ENCODE measurements at places on chromosomes 1 and 21.

GRCh38 chr1:117070124-117070523 lies 10.0 kb downstream of the TTF2 start:
- DNase-seq = peak; percentile 32

- peak; percentile 54 for DNase-seq
Observed at GRCh38 chr1:176785056-176785455, 322.1 kb downstream of the PAPPA2 start.

GRCh38 chr1:1318131-1318652 lies 6.3 kb downstream of the INTS11 start:
- DNase-seq = peak; percentile 95

GRCh38 chr1:214135886-214136285 lies 145.1 kb upstream of the SMYD2 start:
- peak; percentile 6 for DNase-seq

DNA sequence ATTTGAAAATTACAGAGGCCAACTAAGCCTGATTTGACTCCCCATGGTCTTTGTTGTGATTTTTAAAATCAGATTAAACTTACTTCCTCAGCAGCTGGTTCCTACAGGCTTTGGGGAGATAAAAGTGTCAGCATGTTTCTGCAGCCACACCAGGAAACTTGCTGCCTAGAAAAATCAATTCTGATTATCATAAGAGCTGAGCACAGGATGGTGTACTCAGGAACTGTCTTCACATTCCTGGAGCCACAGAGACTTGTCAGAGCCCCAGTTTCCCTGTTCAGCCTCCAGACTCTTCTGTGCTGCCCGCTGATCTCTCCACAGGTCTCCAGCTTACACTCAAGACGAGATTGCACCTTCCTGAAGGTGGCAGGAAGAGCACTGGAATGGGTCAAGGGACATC lies 23.9 kb downstream of the RAB3B start:
- no peak for DNase-seq

DNA sequence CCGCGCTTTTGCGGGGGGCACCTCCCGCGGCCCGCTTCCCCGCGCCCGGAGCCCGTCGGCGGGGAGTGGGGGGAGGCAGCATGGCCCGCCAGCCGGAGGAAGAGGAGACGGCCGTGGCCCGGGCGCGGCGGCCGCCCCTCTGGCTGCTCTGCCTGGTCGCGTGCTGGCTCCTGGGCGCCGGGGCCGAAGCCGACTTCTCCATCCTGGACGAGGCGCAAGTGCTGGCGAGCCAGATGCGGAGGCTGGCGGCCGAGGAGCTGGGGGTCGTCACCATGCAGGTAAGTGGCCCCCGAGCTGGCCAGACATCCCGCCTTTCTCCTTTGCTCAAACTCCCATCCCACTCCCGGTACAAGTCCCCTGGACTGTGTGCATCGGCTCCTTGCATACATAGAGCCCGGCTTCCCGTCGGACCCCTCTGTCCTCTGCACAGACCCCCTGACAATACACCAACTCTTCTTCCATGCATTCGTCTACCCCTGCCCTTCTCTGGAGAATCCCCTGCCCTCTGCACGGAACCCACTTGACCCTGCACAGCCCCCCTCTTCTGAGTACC lies 812 bp downstream of the CACHD1 start:
- DNase-seq = peak; percentile 16

GRCh38 chr1:203504400-203505250 lies 10.7 kb downstream of the OPTC start:
- DNase-seq = peak; percentile 70

DNA sequence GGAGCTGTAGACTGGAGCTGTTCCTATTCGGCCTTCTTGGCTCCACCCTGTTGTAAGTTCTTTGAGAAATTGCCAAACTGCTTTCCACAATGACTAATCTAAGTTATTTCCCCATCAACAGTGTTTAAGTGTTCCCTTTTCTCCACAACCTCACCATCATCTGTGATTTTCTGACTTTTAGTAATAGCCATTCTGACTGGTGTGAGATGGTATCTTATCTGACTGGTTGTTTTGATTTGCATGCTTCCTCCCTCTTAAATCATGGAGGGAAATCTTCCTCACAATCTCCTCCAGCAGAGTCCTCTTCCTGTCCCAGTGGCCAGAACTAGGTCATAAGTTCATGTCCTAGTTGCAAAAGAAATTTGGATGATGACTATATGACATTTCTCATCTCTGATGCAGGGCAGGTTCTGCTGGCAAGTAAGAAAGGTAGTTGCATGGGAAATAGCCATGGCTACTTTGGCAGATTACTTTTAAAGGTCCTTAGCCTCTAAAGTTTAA lies 294.0 kb downstream of the LRRC40 start:
- peak; percentile 89 for DNase-seq

- DNase-seq = no peak
Observed at GRCh38 chr1:208531003-208531750, 287.0 kb upstream of the PLXNA2 start.

DNA sequence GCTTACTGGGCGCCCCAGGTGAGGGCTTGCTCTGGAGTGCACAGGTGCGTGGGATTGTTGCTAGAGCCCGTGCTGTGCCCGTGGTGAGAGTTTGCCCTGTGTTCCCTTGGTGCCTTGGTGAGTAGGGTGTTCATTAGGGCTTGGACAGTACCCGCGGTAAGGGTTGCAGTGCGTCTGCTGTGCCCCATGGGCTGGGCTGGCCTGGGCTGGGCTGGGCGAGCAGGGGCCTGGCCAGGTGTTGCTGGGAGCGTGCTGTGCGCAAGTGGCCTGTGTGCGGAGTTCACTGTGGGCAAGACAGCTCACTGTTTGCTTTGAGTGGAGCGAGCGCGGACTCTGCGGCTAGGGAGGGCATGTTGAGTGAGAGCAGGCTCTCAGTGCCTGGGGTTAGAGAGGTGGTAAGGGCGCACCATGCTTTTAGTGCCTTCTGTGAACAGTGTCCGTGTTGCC lies 725 bp downstream of the CR1L start:
- no peak for DNase-seq

GRCh38 chr1:12127206-12127810 lies 39.5 kb upstream of the TNFRSF1B start:
- DNase-seq = no peak

DNA sequence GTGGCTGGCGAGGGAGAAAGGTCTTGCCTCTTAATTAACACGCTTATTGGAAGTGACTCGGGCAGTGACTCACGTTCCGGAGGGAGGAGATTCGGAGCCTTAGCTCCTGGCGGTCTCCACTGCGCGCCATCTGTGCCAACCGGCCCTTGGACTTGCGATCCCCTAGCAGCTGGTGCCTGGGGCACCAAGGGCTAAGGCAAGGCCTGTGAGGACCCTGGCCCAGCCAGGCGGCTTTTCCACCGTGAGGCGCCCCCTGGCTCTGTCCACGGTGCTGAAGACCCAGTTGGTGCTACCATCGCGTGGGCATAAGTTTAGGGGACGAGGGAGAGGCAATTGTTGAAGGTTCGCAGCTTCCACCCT lies 1.3 kb upstream of the SYT6 start:
- peak; percentile 9 for DNase-seq

- DNase-seq = no peak
Observed at GRCh38 chr1:152034324-152034653, 2.5 kb downstream of the S100A11 start.

DNA sequence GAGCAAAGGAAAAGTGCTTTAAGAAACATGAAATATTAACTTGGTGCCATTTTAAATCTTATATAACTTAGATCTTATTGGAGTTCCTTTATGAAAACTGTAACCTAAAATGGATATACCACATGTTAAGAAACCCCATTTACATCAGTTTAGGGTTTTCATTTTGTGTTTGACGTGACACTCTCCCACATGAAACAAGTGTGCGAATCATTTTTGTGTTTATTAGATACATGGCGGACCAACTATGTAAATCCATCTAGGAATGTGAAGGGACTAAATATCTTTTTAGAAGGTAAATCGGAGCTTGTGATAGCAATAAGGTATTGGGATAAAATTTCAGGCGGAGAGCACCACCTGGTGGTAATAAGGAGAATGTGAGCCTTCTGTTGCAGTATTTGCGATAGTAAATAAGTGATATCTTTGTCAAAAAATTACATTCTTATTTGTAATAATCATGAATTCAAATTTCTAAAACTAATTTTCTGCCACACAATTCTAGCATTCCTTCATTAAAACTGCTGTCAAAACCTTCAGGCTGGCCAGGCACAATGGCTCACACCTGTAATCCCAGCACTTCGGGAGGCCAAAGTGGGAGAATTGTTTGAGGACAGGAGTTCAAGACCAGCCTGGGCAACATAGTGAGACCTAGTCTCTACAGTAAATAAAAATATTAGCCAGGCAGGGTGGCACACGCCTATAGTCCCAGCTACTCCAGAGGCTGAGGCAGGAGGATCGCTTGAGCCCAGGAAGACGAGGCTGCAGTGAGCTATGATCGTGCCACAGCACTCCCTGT lies 31.3 kb downstream of the SMAP2 start:
- peak; percentile 68 for DNase-seq

DNA sequence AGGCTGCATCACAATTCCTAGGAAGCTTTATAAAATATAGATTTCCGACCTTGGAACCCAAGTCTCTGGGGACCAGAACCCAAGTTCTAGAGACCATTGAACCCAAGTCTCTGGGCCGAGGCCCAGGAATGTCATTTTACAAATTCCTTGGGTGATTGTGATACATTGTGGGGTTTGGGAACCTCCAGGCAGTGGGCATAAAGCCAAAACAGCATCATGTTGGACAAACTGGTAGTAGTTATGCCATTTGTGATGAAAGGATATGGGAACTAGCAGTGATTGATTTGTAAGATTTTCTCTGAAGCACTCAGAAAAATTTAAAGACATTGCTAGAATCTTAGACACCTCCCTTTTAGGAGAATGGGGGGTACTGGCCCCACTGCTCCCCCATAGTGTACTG lies 160.2 kb downstream of the HIVEP3 start:
- DNase-seq = peak; percentile 84

DNA sequence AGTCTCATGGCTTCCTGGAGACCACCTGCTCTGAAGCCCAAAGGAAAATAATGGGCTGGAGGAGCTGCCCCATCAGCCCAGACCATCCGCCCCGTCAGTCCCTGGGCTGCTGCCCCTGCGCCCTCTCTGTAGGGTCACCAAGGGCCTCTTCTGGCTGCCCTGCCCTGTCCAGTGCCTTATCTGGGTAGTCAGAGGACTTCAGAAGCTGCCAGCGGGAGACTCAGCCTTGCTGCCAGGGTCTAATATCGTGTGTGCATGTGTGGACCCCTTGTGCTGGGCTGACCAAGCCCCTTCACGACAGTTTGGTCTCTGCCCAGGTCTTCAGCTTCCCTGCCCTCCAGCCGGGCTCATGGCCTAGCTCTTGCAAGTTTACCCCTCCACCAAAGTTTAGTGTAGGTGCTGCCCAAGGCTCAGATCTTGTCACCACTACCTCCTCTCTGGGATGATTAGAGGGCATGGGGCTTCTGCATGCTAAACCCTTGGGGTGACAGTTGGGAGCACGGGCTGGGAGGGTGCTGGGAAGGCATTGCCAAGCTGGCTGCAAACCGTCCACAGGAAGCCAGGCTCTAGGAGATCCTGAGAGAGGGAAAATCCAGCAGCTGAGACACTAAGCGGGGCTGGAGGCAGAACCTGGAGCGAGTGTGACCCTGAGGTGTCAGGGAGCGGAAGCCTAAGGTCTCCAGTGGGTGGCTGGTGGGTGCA lies 20.6 kb downstream of the NENF start:
- DNase-seq = no peak

GRCh38 chr1:168467452-168467851 lies 76.3 kb downstream of the XCL2 start:
- DNase-seq = no peak

DNA sequence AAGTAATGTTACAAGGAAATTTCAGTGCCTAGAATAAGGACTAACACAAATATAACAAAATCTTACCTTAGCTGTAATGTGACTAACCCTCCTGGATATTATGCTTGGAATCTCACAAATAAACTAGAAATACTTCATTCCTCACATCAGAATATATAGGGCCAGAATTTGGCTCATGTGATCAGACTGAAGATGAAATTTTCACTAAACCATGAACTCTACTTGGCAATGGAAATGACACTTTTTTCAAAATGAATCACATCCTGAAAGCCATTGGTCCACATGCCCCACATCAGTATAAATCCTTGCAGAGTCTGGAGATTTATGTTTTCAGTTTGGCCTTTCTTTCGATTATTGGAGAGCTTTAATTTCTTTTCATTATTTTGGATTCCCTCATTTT lies 227.8 kb downstream of the NRIP1 start:
- no peak for DNase-seq

DNA sequence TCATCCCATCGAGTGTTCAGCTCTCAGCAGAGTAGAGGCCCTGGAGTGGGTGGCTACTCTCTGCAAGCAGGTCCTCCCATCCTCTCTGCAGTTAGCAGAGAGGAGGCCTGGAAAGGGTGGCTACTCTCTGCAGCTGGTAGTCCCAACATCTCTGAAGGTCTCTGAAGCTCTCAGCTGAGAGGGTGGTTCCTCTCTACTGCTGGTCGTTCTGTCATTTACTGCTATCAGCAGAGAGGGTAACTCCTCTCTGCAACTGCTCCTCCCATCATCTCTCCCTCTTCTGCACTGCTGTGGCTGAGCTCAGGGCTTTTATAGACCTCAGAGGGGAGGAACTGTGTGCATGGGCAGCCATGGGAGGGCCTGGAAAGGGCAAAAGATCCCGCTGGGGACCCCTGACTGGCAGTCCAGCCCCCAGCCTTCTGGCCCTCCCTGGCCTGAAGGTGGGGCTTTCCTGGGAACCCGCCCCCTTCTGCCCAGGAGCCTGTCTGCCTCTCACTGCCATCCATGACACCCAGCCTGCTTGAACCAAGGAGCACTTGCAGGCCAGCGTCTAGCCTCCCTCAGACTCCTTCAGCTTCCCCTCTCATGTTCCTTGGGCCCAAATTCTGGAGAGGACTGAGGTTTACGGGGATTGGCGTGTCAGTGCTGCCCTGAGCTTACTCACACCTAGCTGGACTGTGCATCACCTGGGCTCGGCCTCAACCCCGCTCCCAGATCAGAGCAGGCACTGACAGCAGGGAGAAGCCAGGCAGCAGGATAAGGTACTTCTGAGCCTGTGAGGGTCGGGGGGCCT lies 898.3 kb upstream of the NEGR1 start:
- no peak for DNase-seq

DNA sequence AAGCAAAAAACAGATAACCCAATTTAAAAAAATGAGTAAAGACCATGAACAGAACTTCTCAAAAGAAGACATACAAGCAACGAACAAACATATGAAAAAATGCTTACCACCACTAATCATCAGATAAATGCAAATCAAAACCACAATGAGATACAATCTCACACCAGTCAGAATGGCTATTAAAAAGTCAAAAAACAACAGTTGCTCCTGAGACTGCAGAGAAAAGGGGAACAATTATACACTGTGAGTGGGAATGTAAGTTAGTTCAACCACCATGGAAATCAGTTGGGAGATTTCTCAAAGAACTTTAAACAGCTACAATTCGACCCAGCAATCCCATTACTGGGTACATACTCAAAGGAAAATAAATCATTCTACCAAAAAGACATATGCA lies 131.6 kb downstream of the PTGER3 start:
- DNase-seq = no peak

DNA sequence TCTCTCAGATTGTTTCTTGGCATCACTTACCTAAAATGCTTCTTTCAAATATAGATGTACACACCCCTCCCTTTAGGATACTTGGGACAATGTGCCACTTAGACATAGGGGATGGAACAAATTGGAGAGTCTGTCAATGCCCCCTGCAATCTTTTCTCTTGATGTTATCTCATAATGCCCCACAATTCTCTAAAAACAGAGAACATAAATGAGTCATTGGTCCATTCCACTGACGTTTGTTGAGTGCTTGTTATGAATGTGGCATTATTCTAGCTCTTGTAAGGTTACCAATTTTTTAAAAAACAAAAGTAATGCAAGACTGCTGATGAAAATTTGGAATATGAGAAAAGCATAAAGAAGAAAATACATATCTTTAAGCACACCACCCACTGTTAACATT lies 5.6 kb upstream of the SMIM11 start:
- DNase-seq = no peak

All from AG10803 (cell line).